AG10803 (cell line): ENCODE measurements at places on chromosomes 5 and 9.

GRCh38 chr5:99639905-99640304, 711.1 kb upstream of the CHD1 start:
- DNase-seq = no peak

DNA sequence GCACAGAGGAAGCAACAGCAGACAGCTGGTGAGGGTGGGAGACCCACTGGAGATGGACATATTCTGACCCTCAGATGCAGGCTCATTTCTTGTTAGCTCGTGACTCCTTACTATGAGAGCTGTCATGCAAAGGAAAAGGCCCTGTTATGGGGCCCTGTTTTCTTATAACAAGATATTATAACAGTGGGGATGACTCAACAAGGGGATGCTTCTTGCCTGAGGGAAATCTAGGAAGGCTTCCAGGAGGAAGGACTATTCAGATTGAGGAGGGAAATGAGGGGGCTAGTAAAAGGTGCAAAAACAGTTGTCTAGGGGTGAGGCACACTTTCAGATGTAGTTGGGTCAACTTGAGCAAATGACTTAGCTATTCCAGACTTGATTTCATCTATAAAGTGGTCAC, 83.0 kb downstream of the DAB2IP start:
- no peak for DNase-seq

DNA sequence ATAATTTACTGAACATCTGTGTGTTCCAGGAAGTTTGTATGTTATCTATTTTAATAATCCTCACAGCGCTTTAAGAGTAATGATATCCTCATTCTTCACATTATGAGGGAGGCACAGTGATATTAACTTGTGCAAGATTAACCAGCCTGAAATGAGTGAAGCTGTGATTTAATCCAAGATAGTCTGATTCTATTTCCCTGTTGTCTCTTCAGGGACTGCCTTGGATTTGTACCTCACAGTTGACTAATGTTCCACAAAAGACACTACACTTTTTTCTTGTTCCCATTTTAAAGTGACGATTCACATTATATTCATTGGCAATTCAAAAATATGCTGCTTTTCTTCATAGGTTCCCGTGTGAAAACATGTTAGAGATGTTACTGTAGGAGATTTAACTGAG, 125.3 kb upstream of the GNA14 start:
- no peak for DNase-seq

GRCh38 chr5:7753596-7753995, 97.3 kb downstream of the CFAP90 start:
- no peak for DNase-seq

- peak; percentile 66 for DNase-seq
Observed at GRCh38 chr9:131755541-131756198, 15.8 kb upstream of the RAPGEF1 start.

DNA sequence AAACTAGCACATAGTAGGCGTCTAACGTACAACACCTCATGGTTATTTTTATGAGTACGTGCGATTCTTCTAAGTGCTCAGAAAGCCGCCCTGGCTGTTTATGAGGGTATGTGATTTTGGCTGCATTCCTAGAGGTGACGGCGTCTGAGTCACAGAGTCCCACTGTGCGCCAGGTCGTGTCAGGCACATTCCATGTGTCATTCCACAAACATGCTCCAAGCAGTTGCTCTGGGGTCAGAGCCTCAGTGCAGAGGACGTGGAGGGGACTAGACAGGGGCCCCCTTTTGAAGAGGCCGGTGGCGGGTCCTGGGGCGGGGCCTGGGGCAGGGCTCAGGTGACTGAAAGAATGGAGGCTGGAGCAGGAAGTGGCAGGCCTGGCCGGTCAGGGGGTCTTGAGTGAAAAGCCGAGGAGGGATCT, 51.9 kb downstream of the NEK6 start:
- peak; percentile 96 for DNase-seq

DNA sequence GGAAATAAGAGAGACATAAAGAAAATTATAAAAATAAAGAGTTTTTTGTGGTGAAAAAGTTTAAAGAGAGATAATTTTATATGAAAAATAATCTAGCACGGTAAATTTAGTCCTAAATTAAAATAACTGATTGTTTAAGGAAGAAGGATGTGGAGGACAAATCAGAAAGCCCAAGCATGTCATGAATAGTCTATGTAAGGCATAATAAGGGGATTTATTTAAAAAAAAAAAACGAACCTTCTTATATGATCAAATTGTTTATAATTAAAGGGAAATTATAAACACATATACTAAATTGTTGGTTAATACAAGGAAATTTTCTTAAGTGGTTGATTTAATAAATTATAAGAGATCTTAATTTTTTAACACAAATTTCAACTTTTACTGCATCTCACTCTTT, 551.8 kb upstream of the TYRP1 start:
- DNase-seq = no peak

DNA sequence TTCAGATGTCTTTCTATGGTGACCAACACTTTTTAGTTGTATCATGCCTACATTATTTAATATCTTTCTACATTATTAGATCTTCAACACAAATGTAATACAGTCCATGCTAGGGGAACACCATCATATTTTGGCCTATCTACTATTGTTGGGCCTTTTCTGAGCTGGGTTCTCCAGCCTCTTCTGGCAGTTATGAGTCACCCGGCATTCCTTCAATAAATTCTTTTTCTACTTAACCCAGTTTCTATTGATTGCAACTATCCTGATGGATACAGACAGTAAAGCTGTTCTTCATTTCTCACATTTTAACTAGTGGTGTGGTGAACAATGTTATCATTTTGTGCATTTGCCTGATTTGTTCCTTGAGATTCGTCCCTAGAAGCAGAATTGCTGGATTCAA, 529.3 kb downstream of the BNC2 start:
- DNase-seq = peak; percentile 71

DNA sequence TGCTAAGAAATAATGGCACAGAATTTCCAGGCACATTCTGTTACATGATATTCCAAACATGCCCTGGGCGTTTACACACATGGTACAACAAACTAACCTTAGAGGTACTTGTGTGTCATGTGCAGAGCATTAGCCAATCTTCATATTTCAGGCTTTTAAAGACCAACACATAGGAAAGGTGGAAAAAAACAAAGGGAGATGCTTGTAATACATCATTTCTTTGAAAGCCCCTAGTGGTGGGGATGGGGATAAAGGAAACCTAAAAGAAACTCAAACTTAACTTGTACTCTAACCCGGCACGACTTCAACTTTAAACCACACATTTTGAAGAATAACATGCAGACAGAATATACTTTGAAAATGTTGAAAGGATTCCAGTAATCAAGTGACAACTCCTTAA, 133.6 kb downstream of the PTPRD start:
- no peak for DNase-seq

- no peak for DNase-seq
Observed at GRCh38 chr5:116320486-116320885, 235.7 kb downstream of the COMMD10 start.

DNA sequence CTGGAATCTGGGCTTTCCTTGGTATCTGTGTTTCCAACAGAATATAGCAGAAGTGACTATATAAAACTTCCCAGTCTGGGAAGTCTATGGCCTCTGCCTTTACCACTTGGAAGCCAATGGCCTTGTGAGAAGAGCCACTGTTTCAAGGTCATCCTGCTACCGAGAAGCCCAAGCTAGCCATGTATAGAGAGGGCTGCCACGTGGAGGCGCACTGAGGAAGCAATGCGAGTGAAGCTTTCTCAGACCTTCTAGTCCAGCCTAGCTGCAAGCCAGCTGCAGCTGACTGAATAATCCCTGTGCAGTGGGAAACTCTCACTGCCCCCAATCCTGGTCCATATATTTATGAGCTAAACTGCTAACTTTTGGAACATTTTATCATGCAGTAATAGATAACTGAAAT, 661.8 kb upstream of the RIOK2 start:
- no peak for DNase-seq

DNA sequence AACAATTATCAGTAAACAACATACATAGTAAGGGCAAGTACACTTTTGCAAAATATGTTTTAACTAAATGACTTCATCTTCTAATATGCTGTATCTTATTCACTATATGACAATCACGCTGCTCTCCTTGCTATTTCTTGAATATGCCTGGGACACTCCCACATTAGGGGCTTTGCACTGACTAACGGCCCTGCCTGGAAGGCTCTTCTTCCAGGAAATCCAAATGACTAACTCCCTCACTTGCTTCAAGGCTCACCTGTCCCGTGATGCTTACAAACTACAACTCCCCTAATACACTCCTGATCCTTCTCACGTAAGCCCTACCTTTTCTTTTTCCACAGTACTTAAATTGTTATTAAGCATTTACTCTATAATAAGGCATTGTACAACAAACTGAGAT, 10.6 kb downstream of the ERP44 start:
- DNase-seq = no peak

- DNase-seq = no peak
Observed at GRCh38 chr5:98663521-98663920, 109.9 kb upstream of the RGMB start.

DNA sequence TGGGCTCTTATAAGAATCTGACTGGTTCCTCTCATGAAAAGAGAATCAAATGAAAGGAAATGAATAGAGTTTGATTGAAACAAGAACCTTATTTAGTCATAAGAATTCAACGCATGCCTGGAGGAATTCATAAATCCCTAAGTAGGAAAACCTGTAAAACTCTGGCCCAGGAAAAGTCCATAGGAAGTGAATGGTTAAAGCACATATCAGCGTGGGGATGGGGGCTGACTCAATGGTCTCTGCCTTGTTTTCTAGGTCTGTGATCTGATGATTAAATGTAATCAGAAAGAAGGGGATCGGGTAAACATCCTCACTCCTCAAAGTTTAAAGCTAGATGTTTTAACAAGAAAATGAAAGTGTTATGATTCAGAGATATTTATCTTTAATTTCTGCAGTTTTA, 759.4 kb upstream of the C9orf72 start:
- DNase-seq = no peak

DNA sequence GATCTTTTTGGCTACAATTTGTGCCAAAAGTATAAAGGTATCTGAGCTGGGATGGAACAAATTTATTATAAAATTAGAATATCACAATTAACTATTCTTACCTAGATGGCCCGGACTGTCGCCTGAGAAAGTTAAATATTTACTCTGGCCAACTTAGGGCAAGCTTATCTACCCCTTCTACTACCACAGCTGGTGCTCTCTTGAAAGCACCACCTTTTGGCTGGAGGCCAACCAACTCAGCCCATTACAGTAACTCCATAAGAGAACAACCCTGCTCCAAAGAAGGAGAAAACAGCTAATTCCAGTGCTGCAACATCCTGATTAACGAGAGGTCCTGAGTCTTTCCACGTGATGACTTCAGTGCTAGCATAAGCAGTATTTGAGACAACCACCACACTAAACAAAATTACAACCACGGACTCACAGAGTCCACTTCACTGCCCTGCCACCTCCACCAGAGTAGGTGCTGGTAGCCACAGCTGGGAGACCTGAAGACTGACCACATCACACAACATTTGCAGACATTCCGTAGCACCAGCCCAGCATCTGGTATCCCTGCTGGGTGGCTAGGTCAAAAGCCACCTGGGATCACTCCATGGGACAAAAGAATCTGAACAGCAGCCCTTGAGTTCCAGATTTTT, 43.2 kb downstream of the RGMB start:
- no peak for DNase-seq

DNA sequence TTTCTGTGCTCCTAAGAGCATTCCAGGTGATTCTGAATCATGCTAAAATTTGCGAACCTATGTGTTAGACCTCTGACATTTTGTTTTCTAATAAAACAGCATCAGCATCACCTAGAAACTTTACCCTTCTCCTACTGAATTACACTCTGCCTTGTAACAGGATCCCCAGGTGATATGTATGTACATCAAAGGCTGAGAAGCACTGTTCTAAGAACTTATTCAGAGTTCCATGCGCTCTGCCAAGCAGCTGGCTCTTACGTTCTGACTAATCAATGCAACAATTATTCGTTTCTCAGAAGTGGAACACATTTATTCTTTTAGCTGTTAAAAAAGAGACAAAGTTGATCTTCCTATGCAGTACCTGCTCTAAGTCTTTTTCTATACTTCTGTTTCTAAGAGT, 228.6 kb downstream of the SLF1 start:
- no peak for DNase-seq

GRCh38 chr9:137358126-137358525, 56.1 kb upstream of the NRARP start:
- DNase-seq = no peak

- DNase-seq = peak; percentile 45
Observed at GRCh38 chr5:35856765-35857351, at the start of gene IL7R. Gene IL7R, plus strand, starts transcription at chr5:35856891. Its CDS starts 87 bp downstream, at chr5:35856978.

DNA sequence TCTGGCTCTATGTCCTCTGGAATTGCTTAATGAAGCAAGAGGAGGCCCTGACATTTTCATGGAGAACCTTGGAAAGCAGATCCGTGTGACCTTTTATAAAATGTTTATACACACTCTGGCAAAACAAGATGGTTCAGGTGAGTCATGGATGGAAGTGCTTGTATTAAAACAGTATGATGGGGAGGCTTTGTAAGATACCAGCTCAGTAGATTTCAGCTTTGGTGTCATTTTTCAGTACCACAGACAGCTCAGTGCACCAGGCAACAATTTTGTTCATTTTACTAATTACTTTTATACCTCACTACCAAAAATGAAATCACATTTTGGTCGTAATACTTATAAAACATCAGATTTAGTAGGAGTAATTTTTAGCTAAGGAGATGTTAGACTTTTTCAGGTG, 5.2 kb downstream of the KCNN2 start:
- DNase-seq = no peak
